COLO829 (cell line): ENCODE measurements at places on chromosomes 11 and 22.

DNA sequence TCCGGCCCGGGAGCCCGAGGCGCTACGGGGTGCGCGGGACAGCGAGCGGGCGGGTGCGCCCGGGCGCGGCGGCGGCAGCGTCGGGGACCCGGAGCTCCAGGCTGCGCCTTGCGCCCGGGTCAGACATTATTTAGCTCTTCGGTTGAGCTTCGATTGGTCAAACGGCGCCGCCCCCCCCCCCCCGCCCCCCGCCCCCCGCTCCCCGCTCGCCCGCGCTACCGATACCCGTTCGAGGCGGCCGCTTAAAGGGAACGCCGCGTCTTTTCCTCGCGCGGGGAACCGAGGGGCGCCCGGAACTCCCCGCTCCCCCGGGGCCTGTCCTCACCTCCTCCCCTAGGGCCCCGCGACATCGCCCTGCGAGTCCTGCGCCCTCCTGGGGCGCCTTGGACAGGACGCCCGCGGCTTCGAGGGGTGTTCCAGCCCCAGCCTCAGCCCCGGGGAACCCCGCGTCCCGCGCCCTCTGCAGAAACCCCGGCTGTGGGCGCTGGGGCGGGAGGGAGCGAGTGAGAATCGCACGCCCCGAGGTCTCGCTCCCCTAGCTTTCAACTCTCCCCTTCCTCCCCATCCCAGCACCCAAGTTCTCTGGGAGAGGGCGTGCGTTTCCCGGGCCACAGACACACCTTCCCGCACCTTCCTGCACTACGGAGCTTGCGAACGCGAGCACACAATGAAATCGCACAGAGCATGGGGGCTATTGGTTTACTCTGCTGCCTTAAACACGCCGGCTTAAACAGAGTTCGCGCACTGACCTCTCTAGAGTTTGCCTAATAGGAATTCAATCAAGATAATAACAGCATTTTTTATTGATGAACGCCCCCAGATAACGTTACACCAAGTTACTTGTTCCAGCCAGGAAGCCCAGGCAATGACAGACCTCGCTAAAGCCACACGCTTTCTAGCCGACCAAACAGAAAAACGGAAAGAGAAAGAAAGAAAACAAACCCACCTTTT is at the start of gene BDNF:
Gene BDNF, minus strand, starts transcription at position 105 of the 951 bp plus-strand sequence. CDS start 41,891 bp downstream, outside the sequence.
- DNase-seq = no peak

- no peak for DNase-seq
Measured at GRCh38 chr11:75899806-75900205, 84.8 kb downstream of the UVRAG start.

GRCh38 chr22:23520863-23521440 is 59.1 kb downstream of the IGLL1 start:
- peak; percentile 60 for DNase-seq

DNA sequence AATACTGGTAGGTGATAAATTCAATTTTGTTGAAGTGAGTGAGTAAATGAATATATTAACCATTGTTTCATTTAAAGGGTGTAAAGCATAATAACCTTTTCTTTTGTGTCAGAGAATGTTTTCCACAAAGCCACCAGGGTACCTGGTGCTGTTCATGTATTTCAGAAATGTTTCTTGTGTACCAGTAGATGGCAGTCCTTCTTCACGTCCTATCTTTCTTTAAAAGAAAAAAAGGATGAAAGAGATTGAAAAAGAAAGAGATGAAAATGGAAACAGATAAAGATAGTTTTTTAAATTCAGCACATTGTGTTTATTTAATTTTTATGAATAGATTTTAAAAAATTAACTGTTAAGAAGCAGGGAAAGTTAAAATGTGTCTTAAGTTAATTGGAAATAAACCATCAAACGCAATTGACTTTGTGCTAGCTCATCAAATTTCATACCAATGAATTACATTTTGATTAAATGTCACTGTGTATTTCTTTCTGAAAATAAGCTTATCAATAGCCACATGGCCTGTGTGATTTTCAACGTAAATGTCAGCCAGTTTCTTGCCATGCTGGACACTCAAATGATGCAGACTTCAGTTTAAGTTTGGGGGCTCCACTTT is 65.5 kb upstream of the CHORDC1 start:
- DNase-seq = peak; percentile 52

DNA sequence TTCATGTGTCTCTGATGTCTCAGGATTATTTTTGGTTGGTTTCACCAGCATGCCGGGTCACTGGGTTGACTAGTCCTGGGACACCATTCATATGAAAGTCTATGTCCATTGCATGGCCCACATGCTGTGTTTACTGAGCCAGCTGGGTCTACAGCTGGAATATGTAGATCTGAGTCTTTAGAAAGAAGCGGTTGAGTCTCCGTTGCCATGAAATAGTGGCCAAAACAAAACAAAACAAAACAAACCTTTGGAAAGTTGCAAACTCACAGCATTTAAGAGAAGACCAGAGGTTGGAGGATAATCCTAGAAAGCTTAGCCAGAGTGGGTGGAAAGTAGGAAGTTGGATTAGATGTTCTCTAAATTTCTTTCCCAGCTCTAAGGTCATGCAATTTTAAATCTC is 191.8 kb upstream of the NTM start:
- no peak for DNase-seq

DNA sequence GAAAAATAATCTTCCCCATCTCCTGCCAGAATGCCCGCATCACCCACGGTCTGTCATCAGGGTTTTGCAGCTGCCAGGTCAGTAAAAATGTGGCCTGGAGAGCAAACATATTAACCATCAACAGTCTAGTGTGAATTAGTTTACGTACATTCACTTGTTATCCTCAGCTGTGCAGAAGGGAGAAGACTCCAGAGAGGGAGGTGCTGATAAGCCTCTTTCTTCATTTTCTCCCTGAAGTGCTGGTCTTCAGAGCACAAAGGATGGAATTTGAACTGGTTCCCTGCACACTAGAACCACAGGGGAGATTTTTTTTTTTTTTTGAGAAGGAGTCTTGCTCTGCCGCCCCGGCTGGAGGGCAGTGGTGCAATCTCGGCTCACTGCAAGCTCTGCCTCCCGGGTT is 8.2 kb downstream of the FGF19 start:
- no peak for DNase-seq

GRCh38 chr11:46429717-46430116 is 38.1 kb upstream of the CHRM4 start:
- no peak for DNase-seq

DNA sequence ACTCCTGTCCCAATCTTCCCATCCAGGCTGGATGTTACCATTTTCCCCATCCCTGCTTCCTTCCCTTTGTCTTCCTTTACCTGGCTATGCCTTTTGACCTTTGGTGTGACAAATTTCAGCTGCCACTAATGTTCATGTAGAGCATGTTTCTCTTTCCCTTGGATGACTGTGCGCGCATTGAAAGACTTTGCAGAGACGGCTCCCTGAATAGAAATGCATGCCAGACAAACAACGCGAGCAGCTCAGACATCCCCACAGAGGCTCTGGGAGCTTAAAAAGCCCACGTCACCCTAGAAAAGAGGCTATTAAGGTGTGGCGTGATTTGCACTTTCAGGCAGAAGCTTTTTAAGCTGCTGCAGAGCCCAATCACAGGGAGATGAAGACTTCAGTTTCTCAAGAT is 202.0 kb downstream of the NTM start:
- DNase-seq = no peak

GRCh38 chr11:120744016-120744994 is 232.8 kb downstream of the GRIK4 start:
- DNase-seq = no peak

GRCh38 chr22:20918663-20919218 is 1.5 kb downstream of the CRKL start:
- DNase-seq = no peak

GRCh38 chr22:48104102-48104738 is 1341.8 kb downstream of the TBC1D22A start:
- DNase-seq = no peak

GRCh38 chr11:2154195-2154585 is 6.8 kb downstream of the INS start:
- no peak for DNase-seq

DNA sequence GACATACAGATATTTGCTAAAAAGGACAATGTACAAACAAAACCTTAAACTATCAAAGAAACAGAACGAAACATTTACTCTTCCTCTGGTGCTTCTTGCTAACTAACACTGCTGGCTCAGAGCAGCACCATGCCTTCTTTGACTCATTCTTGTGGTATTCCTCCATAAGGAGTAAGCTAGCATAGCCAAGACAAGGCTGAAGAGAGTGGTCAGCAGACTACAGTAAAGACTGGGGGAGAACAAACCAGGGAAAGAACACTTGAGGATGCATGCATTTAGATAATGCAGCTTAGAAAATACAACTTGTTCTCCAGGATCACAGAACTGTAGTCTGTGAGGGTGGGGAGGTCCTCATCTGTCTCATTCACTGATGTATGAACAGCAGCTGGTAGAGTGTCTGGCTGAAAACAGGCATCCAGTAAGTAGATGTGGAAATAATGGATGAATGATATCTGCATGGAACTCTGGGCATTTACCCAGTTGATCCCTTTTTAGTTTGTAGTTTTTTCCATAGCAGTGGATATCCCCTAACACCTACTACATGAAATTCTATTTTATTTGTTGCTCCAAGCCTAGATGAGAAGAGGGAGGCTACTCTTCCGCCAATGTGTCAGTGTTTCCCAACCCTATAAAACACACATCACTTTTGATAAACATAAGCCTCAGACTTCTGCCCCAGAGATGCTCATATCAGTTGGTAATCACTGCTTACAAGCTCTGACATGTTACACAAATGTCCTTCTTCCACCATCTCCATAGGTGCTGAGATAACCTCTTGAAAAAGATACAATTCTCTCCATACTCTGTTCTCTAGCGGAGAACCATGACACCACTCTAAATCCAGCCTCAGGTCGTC is 7.3 kb downstream of the SNX19 start:
- DNase-seq = no peak

GRCh38 chr11:45468267-45468856 is 182.2 kb upstream of the SYT13 start:
- DNase-seq = no peak

DNA sequence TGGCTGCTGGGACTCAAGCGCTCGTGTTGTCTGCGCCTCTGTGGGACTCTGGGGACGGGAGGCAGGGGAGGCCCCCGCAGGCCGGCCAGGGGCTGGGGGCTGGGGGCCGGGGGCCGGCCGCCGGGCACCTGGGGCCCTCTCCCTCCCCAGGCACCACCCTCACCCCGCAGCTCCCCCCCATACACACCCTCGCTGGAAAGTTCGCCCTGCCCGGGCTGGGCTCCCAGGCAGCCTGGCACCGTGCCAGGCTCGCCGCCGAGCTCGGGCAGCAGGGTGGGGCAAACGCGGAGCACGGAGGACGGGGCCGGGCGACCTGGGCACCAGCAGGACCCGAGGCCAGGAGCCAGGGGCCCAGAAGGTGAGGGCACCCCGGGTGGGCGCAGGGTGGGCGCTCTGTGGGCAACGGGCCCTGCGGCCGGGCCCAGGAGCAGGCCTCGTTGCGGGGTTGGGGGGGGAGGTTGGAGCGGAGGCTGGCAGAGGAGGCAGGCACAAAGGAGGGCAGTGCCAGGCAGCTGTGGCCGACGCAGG is 76.7 kb upstream of the WNT7B start:
- peak; percentile 78 for DNase-seq

DNA sequence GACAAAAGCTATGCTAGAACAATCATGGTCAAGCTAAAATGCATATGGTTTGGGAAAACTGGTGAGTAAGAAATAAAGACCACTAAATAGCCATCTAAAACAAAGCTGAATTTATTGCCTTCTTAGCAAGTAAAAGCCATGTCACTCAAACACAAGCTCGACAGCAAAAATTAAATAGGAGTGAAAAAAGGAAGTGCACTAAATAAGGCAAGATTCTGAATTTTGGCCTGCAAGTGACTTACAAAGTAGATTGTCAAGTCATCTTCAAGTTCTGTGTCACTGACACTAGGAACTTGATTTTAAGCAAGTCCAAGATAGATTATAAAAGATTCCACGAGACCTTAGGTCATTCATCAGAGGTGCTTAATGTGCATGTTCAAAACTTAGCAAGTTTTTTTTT is 27.4 kb downstream of the TUG1 start:
- DNase-seq = no peak
